ENCODE measurements at places on chromosomes 3 and 15. TPM values are rescaled to one million over a fixed set of nuclear protein-coding genes. Genes with fewer than 3 reads are reported as not detected.

ABHD14A gene
- 12.9 TPM for polyA plus RNA-seq

PRR23A gene
- not detected for polyA plus RNA-seq

NAALADL2 gene
- polyA plus RNA-seq, result 0.26 TPM

OR5K2 gene
- polyA plus RNA-seq, result not detected

CIDEC gene
- 0.18 TPM for polyA plus RNA-seq

HSPBAP1 gene
- 7.5 TPM for polyA plus RNA-seq

CRYGS gene
- 5.0 TPM for polyA plus RNA-seq

RPL39L gene
- 1.4 TPM for polyA plus RNA-seq

C3orf85 gene
- not detected for polyA plus RNA-seq

SH2D7 gene
- polyA plus RNA-seq, result not detected

C3orf22 gene
- polyA plus RNA-seq, result not detected

GMNC gene
- polyA plus RNA-seq, result not detected

CHST2 gene
- 0.48 TPM for polyA plus RNA-seq

CACNA1D gene
- 0.38 TPM for polyA plus RNA-seq

REC114 gene
- not detected for polyA plus RNA-seq

FGF7 gene
- 4.3 TPM for polyA plus RNA-seq

DPPA2 gene
- not detected for polyA plus RNA-seq

SOX2 gene
- 23.6 TPM for polyA plus RNA-seq

CXCR6 gene
- 0.90 TPM for polyA plus RNA-seq

FMN1 gene
- polyA plus RNA-seq, result 1.0 TPM

SPSB4 gene
- not detected for polyA plus RNA-seq

SKOR1 gene
- polyA plus RNA-seq, result 0.16 TPM

KBTBD12 gene
- polyA plus RNA-seq, result 0.06 TPM

LYZL4 gene
- polyA plus RNA-seq, result not detected

ZIC4 gene
- not detected for polyA plus RNA-seq

ZBED2 gene
- polyA plus RNA-seq, result 7.6 TPM

ITIH3 gene
- polyA plus RNA-seq, result 1.1 TPM

HACD3 gene
- 5.6 TPM for polyA plus RNA-seq

PATL2 gene
- 0.33 TPM for polyA plus RNA-seq

GRIP2 gene
- 0.81 TPM for polyA plus RNA-seq

NRG4 gene
- 0.79 TPM for polyA plus RNA-seq

PLA2G4D gene
- 1.0 TPM for polyA plus RNA-seq

SLC24A5 gene
- polyA plus RNA-seq, result not detected

EXD1 gene
- not detected for polyA plus RNA-seq

GOLGA8H gene
- 0.11 TPM for polyA plus RNA-seq

RIOX2 gene
- polyA plus RNA-seq, result 24.0 TPM

TGFBR2 gene
- polyA plus RNA-seq, result 3.0 TPM

ST8SIA2 gene
- not detected for polyA plus RNA-seq

ZCWPW2 gene
- polyA plus RNA-seq, result 0.28 TPM

GRAMD2A gene
- 1.1 TPM for polyA plus RNA-seq

FOXL2NB gene
- 0.06 TPM for polyA plus RNA-seq

GOLGA6B gene
- polyA plus RNA-seq, result not detected
